ENCODE measurements at places on chromosomes 2 and 18. TPM values are rescaled to one million over a fixed set of nuclear protein-coding genes. Genes with fewer than 3 reads are reported as not detected.
A peak's percentile ranks its signal among the peaks of the same experiment; 100 is the strongest.

- H3K4me1 ChIP-seq, result peaks cover 52% of the 10 kb centered on the region
- peak overlapping the region; percentile 49 for H3K4me3 ChIP-seq
- no peaks in the 10 kb centered on the region for H3K36me3 ChIP-seq
- peak; percentile 88 for DNase-seq
- peaks cover 13% of the 10 kb centered on the region for H3K27me3 ChIP-seq
- H3K27ac ChIP-seq, result peak overlapping the region; percentile 55
These were observed 157.8 kb upstream of the SLC1A4 start for GRCh38 chr2:64831134-64831976.

DNA sequence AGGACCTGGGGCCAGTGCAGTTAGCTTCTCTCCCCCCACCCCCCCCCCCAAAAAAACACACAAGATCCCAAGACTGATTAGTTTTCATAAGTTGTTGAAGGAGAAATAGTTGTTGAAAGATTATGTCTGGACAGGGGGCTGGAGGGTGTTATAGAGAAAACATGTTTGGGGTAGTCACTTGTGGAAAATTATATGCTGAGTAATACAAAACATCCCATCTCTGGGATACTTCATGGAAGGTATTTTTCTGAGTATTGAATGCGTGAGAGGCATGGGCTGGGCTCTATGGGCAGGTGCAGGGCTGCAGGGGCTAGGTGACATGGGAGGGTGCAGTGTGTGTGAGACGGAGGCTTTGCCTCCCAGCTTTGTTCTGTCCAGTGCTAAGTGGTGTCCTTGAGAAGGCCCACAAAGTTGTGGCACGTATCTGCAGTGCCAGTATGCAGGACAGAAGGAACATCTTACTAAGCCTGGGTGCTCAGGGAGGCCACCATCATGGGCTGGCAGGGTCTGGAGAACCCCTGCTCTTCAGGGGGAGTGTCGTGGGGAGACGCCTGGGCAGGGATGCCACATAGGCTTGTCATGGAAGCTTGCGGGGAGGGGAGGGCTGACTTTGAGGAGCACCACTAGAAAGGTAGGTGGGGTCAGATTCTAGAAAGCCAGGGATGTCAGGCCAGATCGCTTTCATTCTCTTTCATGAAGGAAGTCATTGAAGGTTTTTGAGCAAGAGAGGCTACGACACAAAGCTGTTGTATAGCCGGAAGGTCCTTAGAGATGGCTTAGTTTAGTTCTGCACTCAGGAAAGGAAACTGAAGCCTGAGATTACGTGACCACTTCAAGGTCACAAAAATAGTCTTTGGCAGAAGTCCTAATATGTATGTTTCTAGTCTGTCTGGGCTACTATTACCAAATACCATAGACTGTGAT, 232.0 kb downstream of the LDLRAD4 start:
- no peak for DNase-seq
- H3K27ac ChIP-seq, result no peak overlapping the region
- H3K36me3 ChIP-seq, result no peaks in the 10 kb centered on the region
- H3K27me3 ChIP-seq, result no peaks in the 10 kb centered on the region
- H3K4me1 ChIP-seq, result peaks cover 24% of the 10 kb centered on the region

GRCh38 chr2:54878182-54878581, 154.7 kb downstream of the EML6 start:
- no peaks in the 10 kb centered on the region for H3K27me3 ChIP-seq
- no peak for DNase-seq
- H3K36me3 ChIP-seq, result no peaks in the 10 kb centered on the region
- H3K4me1 ChIP-seq, result peaks cover 5% of the 10 kb centered on the region
- H3K4me3 ChIP-seq, result no peak overlapping the region
- H3K27ac ChIP-seq, result no peak overlapping the region

GRCh38 chr2:136325844-136326331, 207.9 kb upstream of the CXCR4 start:
- H3K36me3 ChIP-seq, result no peaks in the 10 kb centered on the region
- no peak for DNase-seq
- H3K4me3 ChIP-seq, result no peak overlapping the region
- no peaks in the 10 kb centered on the region for H3K27me3 ChIP-seq

GRCh38 chr18:51442012-51442411, 244.5 kb upstream of the MEX3C start:
- DNase-seq, result no peak
- H3K4me3 ChIP-seq, result no peak overlapping the region
- H3K27ac ChIP-seq, result no peak overlapping the region
- no peaks in the 10 kb centered on the region for H3K4me1 ChIP-seq
- H3K36me3 ChIP-seq, result no peaks in the 10 kb centered on the region

DNA sequence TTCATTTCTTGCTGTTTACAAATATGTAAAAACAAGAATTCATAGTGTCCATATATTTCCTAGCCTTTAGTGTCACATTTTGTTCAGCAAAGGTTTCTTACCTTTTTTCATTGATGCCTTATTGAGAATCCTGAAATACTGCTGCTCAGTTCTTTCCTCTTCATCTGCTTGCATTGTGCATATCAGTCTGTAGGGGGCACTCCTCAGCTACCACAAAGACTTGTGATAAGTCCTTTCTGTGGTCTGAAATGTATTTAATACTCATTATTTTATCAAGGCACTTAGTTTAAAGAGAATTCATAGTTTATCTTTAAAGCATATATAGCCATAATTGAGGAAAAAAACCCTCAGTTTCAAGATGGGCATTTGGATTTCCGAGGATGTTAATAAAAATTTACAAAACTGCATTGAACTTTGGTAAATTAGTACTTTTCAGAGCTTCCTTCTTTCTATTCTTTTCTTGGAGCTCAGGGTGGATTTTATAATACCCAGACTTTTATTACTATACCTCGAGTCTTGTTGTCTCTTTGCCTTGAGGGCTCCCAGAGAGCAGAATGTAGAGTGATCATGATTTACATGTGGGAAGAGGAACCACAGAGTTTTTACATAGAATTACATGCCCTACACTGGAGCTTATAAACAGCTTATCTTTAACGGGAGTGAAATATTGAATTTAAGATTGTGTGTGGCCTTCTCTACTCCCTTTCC, 570.1 kb downstream of the PLCL1 start:
- H3K4me1 ChIP-seq, result no peaks in the 10 kb centered on the region
- no peak overlapping the region for H3K27ac ChIP-seq
- DNase-seq, result peak; percentile 51
- no peaks in the 10 kb centered on the region for H3K27me3 ChIP-seq
- H3K36me3 ChIP-seq, result no peaks in the 10 kb centered on the region
- H3K4me3 ChIP-seq, result no peak overlapping the region

DNA sequence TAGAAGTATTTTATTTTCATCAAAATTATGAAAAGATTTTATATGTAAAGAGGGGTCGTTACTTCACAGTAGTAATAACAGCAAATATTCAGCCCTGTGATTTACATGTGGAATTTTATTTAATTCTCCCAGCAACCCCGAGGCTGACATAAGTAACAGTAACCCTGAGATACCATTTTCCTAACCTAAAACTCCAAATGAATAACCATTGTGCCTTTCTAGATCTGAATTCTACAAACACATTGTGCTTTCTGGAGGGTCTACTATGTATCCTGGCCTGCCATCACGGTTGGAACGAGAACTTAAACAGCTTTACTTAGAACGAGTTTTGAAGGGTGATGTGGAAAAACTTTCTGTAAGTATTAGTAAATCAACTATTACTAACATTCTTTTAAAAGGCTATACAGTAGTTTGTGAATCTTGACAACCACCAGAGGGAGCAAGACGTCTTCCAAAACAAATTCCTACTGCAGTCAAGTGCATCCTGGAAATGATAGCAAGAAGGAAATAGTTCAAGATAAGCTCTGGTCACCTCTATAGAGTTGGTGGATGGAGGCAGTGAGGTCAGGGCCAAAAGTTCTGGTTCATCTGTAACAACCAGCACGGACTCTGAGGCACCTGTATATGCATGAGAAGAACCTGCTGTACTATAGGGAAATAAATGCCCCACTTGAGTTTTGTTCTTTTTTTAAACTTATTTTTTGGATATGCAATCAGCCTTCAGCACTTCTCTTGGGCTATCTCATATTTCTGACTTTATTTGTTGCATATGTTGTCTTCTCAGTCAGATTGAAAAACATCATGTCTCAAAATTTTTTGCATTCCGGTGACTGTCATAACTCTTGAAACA, 37.4 kb downstream of the ACTR2 start:
- H3K27ac ChIP-seq, result no peak overlapping the region
- no peaks in the 10 kb centered on the region for H3K4me1 ChIP-seq
- H3K36me3 ChIP-seq, result peaks cover 24% of the 10 kb centered on the region

DNA sequence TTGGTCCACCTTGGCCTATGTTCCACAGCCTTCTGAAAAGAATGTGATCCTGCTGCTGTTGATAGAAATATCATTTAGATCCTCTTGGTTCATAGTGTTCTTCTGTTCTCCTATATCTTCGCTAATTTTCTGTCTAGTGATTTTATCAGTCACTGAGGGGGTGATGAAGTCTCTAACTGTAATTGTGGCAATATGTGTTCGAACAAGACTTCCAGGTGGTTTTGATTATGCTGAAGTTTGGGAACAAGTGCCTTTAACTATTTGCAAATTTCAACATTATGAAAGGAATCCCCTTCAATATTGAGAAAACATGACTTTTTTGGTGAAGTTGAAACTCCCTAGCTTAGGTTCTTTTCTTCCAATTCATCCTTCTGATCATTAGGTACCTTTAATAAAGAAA, 140.4 kb downstream of the MTX2 start:
- no peaks in the 10 kb centered on the region for H3K36me3 ChIP-seq
- H3K4me3 ChIP-seq, result no peak overlapping the region
- no peaks in the 10 kb centered on the region for H3K4me1 ChIP-seq
- DNase-seq, result no peak
- no peaks in the 10 kb centered on the region for H3K27me3 ChIP-seq
- no peak overlapping the region for H3K27ac ChIP-seq

DNA sequence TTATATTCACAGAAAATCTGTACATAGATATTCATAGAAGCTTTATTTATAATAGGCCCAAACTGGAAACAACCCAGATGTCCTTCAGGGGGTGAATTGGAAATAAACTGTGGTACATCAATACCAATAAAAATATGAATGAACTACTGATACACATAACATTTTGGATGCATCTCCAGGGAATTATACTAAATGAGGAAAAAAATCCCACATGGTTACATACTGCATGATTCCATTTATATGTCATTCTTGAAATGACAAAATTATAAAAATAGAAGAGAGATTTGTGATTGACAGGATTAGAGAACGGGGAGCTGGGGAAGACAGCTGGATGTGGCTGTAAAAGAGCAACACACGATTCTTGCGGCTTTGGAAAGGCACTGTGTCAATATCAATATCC, 435.0 kb downstream of the TMEM182 start:
- no peaks in the 10 kb centered on the region for H3K27me3 ChIP-seq
- H3K4me3 ChIP-seq, result no peak overlapping the region
- H3K36me3 ChIP-seq, result no peaks in the 10 kb centered on the region
- no peak for DNase-seq
- H3K4me1 ChIP-seq, result no peaks in the 10 kb centered on the region
- H3K27ac ChIP-seq, result no peak overlapping the region

- no peak for DNase-seq
- no peaks in the 10 kb centered on the region for H3K27me3 ChIP-seq
- H3K27ac ChIP-seq, result no peak overlapping the region
- H3K36me3 ChIP-seq, result no peaks in the 10 kb centered on the region
These were observed 1.2 kb upstream of the MRO start for GRCh38 chr18:50820901-50821520.

The TRAPPC8 gene
- 45.0 TPM for total RNA-seq
